Progenitor cell of endocrine pancreas (in vitro differentiated cells): ENCODE measurements at places on chromosomes 6 and 20. TPM values are rescaled to one million over a fixed set of nuclear protein-coding genes. Genes with fewer than 3 reads are reported as not detected.

The C6orf118 gene
- 1.7 and 1.9 TPM in 2 replicates for total RNA-seq

The MMP24 gene
- total RNA-seq, result 3.4 TPM in 2 replicates

The COL10A1 gene
- not detected in 2 replicates for total RNA-seq

The TGM2 gene
- total RNA-seq, result 0.72 and 1.3 TPM in 2 replicates

The GPX5 gene
- not detected in 2 replicates for total RNA-seq

The ENPP1 gene
- 2.4 and 2.7 TPM in 2 replicates for total RNA-seq

The GRIK2 gene
- 6.3 and 7.6 TPM in 2 replicates for total RNA-seq

The TMEM244 gene
- not detected in 2 replicates for total RNA-seq

The KCNB1 gene
- total RNA-seq, result 0.98 and 1.8 TPM in 2 replicates

The PNLDC1 gene
- not detected in 2 replicates for total RNA-seq

The FRK gene
- total RNA-seq, result 8.6 and 8.8 TPM in 2 replicates

The KCNG1 gene
- 7.8 and 10.5 TPM in 2 replicates for total RNA-seq

The CLPSL2 gene
- not detected in 2 replicates for total RNA-seq

The HLA-DRA gene
- not detected in 2 replicates for total RNA-seq

The TCF21 gene
- total RNA-seq, result not detected in 2 replicates

The COL19A1 gene
- total RNA-seq, result 2.3 and 3.5 TPM in 2 replicates

The CASS4 gene
- 0.09 and 0.26 TPM in 2 replicates for total RNA-seq

The PHF3 gene
- total RNA-seq, result 61.6 and 64.1 TPM in 2 replicates

The GPR31 gene
- total RNA-seq, result not detected in 2 replicates

The TXNDC5 gene
- 71.6 and 86.6 TPM in 2 replicates for total RNA-seq

The CNR1 gene
- 23.8 and 26.2 TPM in 2 replicates for total RNA-seq

The CCM2L gene
- total RNA-seq, result 1.3 and 1.5 TPM in 2 replicates

The SAPCD1 gene
- 8.6 and 11.9 TPM in 2 replicates for total RNA-seq

The TASP1 gene
- total RNA-seq, result 18.6 and 22.4 TPM in 2 replicates

The ARFGAP1 gene
- total RNA-seq, result 119 and 130 TPM in 2 replicates

The LINC00237 gene
- not detected in 2 replicates for total RNA-seq

The SLC52A3 gene
- 0.38 and 0.44 TPM in 2 replicates for total RNA-seq

The APOM gene
- 7.1 and 7.5 TPM in 2 replicates for total RNA-seq

The ZBTB46 gene
- total RNA-seq, result 31.2 and 32.2 TPM in 2 replicates

The ZNF334 gene
- total RNA-seq, result 38.0 and 38.7 TPM in 2 replicates

The ENPP4 gene
- 11.5 and 11.9 TPM in 2 replicates for total RNA-seq

The MEP1A gene
- total RNA-seq, result 2.6 and 4.1 TPM in 2 replicates

The TTBK1 gene
- total RNA-seq, result 1.4 and 1.7 TPM in 2 replicates

The CEP85L gene
- 6.8 and 8.8 TPM in 2 replicates for total RNA-seq

The UST gene
- total RNA-seq, result 2.9 and 4.7 TPM in 2 replicates

The GJA10 gene
- total RNA-seq, result not detected in 2 replicates

The MOXD1 gene
- total RNA-seq, result 8.4 and 8.9 TPM in 2 replicates

The CLDN20 gene
- total RNA-seq, result not detected in 2 replicates

The SHLD1 gene
- 8.3 and 8.5 TPM in 2 replicates for total RNA-seq

The GSTA2 gene
- 4.6 and 10.7 TPM in 2 replicates for total RNA-seq

The HLA-DQA2 gene
- 0.44 and 0.79 TPM in 2 replicates for total RNA-seq

The PNPLA1 gene
- total RNA-seq, result not detected in 2 replicates
